ENCODE measurements at places on chromosomes 2 and 18.

DNA sequence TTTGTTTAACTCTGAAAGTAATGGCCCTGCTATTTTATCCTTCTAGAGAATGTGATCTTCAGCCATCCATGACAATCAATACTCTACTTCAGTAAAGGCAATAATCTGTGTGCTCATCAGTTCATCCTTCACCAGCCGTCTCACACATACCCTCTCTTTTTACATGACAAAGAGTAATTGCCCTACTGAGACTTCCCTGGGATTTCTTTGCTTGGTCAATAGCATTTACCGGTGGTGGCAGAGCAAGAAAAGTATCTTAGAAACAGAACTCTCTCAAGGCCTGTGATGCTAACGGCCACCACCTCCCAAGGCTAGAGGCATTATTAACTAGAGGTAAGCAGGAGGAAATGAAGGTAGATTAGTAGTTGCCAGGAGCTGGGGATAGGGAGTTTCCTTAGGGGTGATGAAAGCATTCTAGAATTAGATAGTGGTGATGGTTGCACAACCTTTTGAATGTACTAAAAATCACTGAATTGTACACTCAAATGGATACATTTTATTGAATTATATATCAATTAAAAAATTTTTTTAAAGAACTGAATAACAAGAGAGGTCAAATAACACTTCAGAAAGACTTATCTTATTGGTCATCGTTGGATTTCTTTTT lies 57.9 kb upstream of the EPC2 start:
- no peak for DNase-seq

DNA sequence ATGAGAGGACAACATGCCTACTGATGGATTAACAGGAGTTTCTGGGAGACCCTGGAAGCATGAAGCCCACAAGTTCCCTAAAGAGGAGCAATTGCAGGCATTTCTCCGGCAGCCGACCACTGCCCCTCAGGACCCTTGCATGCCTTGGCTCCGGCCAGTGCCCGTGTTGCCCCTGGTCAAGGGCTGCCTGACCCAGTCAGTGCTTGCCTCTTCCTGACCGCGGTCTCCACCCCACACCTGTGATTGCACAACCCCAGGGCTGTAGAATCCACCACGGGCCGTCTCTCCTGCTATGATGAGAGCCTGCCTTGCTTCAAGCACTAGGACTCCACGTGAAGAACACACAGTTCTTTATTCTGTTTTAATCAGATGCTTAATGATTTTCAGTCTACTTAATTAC lies 127.5 kb downstream of the GLI2 start:
- no peak for DNase-seq

- no peak for DNase-seq
These were observed 133.7 kb downstream of the KLHL29 start for GRCh38 chr2:23518481-23519333.

GRCh38 chr2:43405829-43406228 lies 179.4 kb upstream of the ZFP36L2 start:
- DNase-seq: no peak

DNA sequence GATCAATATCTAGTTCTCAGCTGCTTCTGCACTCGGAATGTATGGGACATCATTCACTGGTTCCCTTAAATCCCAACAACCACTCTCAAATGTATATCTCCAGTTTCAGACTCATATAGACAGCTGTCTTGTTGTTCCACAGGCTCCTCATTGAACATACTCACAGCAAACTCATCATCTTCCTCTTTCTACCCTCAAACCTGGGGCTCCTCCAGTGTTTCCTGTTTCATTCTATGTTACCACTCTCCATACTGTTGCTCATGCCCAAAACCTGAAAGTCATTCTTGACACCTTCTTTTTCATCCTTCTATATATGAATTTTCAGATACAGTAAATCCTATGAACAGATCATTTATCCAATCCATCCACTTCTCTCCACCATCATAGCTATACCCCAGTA lies 18.7 kb upstream of the REL start:
- DNase-seq: no peak

DNA sequence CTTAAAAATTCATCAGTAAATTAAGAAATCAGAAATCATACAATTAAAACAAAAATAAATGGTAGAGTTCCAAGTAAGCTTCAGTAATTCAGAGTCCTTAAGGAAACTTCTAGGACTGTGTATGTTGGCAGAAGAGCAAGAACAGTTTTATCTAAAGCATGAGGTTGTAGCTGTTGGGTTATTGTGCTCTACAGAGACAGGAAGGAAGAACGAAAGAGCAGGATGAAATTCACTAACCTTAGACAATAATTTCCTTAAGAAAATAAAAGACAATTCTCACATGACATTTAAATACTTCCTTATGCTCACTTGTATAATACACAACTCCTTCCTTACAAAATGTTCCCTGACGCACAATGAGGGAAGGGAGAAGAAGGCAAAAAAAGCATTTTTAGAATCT lies 133.4 kb downstream of the STK39 start:
- DNase-seq: no peak

DNA sequence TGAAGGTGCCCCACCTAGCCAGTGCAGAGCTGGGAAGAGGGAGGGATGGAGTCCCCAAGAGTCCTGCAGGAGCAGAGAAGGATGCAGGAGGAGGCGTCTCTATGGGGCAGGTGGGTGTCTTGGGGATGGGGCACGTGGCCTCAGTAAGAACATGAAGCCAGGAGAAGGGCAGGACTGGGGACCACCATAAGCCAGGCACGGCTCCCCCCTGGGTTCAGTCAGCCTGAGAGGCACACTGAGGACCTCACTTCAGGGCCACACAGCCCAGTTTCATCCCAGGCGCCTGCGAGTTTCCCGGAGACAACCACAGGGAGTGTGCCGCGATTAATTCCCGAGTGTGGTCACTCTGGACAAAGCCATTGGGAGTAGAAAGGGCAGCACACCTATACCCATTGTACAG lies 120.3 kb downstream of the GYPC start:
- DNase-seq: no peak

- DNase-seq: no peak
These were observed 8.5 kb downstream of the FAM117B start for GRCh38 chr2:202643012-202643858.

- no peak for DNase-seq
These were observed 91.9 kb upstream of the CXCR4 start for GRCh38 chr2:136209561-136210454.

DNA sequence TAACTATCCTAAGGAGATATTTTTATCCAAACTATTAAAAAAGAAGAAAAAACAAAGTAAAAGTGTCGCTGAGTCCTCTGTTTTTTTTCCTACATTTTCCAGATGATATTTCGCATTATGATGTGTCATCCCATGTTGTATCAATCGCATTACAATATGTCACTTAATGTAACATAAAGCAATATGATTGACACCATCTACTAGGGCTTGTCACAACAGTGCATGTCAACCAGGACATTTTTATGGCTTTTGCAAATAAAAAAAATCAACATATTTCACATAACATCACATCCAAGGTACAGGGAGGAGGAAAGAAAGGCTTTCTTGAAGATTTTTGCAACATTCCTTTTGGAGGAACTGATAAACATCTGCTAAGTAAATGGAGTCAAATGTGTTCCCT lies 308.9 kb downstream of the ETAA1 start:
- DNase-seq: no peak

GRCh38 chr18:34595690-34596089 lies 114.4 kb upstream of the DTNA start:
- no peak for DNase-seq

- no peak for DNase-seq
These were observed 265.1 kb downstream of the RND3 start for GRCh38 chr2:150222379-150222778.

- no peak for DNase-seq
These were observed 153.6 kb upstream of the KLF7 start for GRCh38 chr2:207319316-207319715.

- DNase-seq: no peak
These were observed 11.6 kb downstream of the SPATA3 start for GRCh38 chr2:231007286-231008098.

DNA sequence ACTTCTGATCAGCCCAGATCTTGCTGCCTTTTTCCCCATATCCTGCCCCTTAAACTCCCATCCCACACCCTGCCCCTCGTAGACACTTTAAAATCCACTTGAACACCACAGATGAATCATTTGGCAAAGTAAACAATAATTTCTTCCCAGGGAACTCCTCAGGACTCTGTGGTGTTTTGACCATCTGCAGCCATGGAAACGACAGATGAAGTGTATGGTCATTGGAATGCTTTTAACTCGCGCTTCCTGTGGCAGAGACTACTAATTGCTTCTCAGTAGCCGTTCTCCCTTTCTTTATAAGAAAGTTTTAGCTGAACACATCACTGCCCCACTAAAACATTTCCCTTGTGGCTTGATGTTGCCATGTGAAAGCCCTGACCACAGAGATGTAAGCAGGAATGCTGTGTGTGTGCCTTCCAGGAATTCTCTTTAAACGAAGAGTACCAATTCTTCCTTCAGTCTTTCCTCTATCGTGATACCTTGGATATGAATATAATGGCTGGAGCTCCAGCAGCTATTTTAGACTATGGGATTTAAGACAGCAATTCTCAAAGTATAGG lies 92.7 kb upstream of the PARD3B start:
- no peak for DNase-seq

DNA sequence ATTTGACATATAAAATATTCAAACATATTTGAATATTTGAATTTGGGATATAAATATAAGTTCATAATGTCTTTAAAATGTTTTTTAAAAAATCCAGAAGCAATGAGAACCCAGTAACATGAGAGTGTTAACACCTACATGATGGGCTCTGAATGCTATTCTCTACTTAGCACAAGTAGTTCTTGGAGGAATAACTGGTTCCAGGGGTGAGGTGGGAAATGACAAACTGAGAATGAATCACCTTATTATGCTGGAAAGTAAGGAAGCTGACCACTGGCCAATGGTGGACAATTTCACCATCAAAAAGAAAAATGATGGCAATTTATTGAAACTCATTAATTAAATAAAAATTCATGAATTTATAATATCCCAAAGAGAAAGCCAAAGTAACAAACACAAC lies 79.6 kb upstream of the NABP1 start:
- no peak for DNase-seq

- DNase-seq: no peak
These were observed 56.4 kb upstream of the MGAT5 start for GRCh38 chr2:134197445-134197844.

GRCh38 chr2:63661076-63661475 lies 72.3 kb downstream of the MDH1 start:
- no peak for DNase-seq

DNA sequence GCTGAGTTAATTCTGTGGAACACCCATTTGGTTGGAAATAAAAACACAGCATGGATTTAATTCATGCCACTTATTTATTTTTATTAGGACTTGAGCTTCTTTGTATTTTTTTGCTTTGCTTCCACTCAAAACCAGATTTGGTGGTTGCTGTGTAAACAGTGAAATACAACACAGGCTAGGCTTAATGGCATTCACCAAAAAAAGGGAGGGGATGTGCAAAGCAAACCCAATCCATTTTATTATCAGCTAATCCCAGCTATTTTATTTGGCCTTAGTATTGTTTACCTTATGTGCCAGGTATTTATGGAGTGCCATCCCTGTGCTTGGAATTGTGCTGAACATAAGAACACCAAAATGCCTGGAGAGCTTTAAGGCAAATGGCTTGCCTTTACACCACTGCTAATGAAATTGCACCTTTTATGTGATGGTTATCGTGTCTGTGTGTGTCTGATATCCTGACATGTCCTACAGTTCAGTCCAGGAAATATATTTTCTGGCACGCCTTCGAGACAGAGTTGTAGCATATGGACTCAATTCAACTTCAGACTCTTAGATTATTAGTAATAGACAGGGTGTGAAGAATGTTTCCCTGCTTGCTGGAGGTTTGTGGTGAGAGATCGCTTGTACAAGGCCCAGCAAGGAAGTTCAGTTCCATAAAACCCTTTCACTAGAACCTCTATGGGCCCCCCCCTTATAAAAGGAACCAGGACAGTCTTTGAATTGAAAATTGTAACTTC lies 99.6 kb downstream of the PRPF40A start:
- DNase-seq: no peak

DNA sequence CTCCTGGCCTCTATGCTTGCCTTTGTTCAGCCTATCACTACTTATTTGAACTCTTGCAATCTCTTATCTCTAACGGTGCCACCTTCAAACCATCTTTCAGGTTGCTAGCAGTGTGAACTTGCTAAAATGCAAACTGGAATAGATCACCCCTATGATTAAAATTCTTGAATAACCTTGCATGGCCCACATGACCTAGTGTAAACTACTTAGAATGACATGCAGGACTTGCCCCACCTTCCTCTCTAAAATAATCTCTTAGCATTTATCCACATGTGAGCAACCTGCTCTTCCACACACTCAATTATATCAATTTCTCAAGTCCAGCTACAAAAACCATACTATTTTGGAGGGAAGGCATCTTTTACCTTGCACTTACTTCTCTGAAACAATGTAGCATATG lies 137.6 kb downstream of the ETAA1 start:
- no peak for DNase-seq

GRCh38 chr2:212097001-212097400 lies 441.6 kb downstream of the ERBB4 start:
- DNase-seq: no peak

DNA sequence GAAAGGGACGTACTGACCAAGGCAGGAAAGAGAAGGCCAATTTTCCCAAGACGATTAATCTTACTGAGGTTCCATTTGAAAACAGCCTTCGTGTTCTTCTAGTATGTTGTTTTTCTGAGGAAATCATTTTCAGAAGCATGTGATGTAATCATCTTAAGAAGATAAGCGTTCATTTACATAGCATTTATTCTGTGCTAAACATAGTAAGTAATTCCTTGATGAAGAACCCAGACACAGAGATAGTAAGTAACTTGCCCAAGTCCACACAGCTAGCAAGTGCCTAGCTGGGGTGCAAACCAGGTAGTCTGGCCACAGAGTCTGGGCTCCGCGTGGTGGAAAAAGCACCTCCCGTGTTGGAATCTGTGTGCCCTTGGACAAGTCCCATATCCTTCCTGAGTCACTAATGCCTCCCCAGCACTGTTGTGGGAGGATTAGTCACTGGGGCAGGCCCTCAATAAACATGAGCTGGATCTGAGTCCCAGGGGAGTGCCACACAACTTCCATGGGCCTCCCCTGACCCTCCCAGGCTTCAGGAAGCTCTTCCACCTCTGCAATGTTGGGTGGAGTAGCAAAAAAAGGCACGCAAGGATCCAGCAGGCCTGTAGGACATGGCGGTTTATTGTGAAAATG lies 26.9 kb upstream of the ASAP2 start:
- DNase-seq: no peak

- no peak for DNase-seq
These were observed 85.6 kb downstream of the DDX1 start for GRCh38 chr2:15677141-15677843.

DNA sequence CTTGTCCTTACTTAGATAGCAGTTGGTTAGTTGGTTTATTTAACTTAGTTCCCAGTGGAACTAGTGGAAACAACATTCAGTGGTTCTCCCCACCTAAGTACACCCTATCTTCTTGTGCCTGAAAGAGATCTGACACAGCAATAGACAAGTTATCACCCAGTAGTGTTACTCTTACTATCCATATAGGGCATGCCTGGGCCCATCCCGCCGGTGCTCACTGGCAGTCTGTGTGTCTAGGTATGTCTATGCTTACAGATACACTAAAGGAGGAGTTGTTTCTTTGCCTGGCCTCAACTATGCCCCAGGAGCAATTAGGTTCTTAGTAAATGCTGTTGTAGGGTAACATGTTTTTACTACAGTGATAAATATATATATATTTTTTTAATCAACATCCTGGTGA lies 12.0 kb upstream of the NRP2 start:
- no peak for DNase-seq

- DNase-seq: no peak
These were observed 1.5 kb downstream of the FAM110C start for GRCh38 chr2:44748-45341.

GRCh38 chr18:66694852-66695251 lies 91.0 kb upstream of the CDH19 start:
- no peak for DNase-seq

Data from effector CD8-positive, alpha-beta T cell (primary cell).